Ureter (tissue), 1 donor: ENCODE measurements at places on chromosomes 7 and 10. TPM values are rescaled to one million over a fixed set of nuclear protein-coding genes. Genes with fewer than 3 reads are reported as not detected.

GRCh38 chr7:51304729-51305128, 11.9 kb downstream of the COBL start:
- DNase-seq: no peak

DNA sequence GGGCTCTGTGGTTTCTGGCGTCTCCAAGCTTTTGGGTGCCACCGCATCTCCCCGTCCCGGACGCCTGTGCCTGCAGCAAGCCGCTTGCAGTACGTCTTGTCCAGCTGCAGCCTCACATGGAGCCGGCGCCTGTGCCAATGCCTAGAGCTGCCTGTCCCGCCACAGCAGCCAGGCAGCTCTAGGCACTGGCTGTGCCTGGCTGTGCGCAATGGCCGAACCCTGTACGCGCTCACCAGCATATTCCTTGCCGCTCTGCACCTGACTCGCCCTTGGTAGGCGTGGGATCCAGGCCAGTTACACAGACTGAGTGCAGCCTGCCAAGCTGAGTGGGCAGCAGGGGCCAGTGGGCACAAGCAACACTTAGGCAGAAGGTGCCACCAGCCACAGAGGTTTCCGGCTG, 381.2 kb upstream of the SORCS1 start:
- no peak for DNase-seq

Gene SYT15
- 10.4 TPM for total RNA-seq

- no peak for DNase-seq
Measured at GRCh38 chr10:78321500-78321899, 287.8 kb downstream of the RPS24 start.

GRCh38 chr10:82464966-82465365, 590.0 kb downstream of the NRG3 start:
- DNase-seq: no peak

DNA sequence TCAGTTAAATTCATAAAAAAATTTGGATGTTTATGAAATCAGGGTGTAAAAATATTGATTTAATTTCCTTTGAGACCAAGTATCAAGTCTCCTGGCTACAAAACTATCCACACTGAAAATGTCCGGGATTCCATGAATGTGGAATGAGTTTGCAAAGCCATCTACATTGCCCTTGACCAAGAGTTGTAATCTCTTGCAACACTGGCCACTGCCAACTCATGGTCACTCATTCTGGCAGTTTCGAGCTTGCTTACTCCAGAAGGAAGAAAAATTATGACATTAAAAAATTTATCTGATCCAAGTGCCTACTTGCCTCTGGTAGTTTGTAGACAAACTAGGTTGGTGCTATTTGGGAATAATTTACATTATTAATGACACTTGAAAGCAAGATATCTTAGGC, 84.2 kb downstream of the NPY start:
- DNase-seq: no peak

- DNase-seq: no peak
Measured at GRCh38 chr10:11712744-11713143, 29.4 kb upstream of the ECHDC3 start.

Gene IDI2
- total RNA-seq: not detected

DNA sequence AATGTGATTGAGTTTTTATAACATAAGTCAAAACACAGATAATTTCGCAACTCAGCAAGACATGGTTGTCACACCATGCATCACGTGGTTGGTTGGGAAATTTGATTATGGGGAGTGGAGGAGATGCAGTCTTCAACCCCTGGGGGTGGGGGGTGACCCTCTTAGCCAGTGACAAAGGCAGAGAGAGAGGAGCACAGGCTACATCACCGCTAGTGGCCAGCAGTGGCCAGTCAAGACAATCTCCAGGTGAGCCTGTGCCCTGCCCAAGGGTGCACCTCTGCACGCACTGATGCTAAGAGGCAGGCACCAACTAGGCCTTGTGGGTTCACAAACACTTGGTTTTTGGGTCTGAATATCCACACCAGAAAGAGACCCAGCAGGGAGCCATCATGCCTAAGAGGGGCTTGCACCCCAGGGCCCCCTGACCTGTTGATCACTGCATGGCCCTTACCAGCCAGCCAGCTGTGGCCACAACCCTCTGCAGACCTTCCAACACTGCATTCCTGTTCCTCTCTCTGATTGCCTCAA, 244.4 kb downstream of the FANK1 start:
- no peak for DNase-seq

DNA sequence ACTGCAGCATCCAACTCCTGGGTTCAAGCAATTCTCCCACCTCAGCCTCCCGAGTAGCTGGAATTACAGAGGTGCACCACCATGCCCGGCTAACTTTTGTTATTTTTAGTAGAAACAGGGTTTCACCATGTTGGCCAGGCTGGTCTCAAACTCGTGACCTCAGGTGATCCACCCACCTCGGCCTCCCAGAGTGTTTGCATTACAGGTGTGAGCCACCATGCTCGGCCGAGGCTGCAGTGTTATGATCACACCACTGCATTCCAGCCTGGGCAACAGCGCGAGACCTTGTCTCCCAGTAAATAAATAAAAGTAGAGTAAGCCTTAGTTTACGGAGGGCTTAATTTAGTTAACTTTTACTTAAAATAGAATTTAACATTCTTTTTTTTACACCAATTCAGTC, 23.7 kb upstream of the IGF2BP3 start:
- no peak for DNase-seq

- no peak for DNase-seq
Measured at GRCh38 chr7:46009211-46009610, 88.1 kb upstream of the IGFBP3 start.

- no peak for DNase-seq
Measured at GRCh38 chr10:55329796-55330195, 528.8 kb upstream of the PCDH15 start.

DNA sequence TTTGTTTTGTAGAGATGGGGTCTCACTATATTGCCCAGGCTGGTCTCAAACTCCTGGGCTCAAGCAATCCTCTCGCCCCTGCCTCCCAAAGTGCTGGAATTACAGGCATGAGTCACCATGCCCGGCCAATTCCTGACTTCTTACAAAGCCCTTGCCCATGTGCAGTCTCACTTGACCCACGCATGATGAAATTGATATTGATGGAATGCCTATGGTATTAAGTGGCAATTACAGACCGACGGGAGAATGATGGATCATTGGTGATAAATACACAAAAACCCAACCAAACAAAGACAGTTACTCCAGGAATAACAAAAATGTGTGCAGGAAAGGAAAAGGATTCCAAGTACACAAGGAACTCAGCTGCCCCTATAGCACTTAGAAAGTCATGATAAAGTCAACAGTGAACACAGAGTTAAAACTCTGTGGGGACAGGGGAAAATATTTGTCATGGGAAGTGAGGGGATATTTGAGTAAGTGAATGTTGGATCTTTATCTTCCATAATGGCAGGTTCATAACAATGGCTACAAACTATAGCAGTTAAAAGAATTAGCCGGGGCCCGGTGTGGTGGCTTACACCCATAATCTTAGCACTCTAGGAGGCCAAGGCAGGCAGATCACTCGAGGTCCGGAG, 21.6 kb downstream of the HIP1 start:
- no peak for DNase-seq

- no peak for DNase-seq
Measured at GRCh38 chr7:71808115-71808514, 604.0 kb downstream of the CALN1 start.

Gene GNAT3
- not detected for total RNA-seq

DNA sequence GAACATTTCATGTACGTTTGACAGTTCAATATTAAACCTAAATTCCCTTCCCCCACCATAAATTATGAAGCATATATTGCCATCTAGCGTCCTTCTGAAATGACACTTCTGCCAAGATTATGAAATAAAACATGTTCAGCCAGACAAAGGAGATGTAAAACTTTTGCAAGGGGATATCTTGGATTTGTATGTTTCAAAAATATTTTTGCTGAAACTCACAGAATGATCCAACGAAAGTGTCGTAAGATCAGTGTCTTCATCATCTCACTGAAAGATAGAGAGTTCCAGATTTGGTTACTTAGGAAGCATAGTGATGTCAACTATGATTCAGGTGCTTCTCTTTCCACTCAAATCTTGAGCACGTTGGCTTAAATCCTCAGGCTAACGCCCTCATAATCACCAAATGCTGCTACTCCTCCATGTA, 904.3 kb downstream of the XPNPEP1 start:
- DNase-seq: no peak

Gene TMEM229A
- total RNA-seq: 0.42 TPM

DNA sequence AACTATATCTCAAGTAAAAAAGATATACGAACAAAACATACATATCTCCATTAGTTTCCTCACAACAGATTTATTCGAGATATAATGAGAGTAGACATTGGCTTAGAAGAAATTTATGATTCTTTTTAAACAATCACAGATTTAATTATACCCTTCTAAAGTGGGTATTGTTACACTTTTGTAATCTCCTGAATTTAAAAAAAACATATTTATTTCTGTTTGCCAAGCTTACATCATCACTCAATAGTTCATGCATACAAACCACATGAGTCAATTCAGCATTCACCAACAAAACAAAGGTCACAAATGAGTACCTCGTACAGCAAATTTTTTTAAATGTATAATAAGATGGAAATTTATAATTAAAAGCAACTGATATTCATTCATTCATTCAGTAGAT, 17.6 kb downstream of the LRRN3 start:
- no peak for DNase-seq

- no peak for DNase-seq
Measured at GRCh38 chr7:115559877-115560276, 470.7 kb downstream of the TFEC start.

GRCh38 chr7:106180721-106181120, 68.6 kb upstream of the SYPL1 start:
- no peak for DNase-seq

DNA sequence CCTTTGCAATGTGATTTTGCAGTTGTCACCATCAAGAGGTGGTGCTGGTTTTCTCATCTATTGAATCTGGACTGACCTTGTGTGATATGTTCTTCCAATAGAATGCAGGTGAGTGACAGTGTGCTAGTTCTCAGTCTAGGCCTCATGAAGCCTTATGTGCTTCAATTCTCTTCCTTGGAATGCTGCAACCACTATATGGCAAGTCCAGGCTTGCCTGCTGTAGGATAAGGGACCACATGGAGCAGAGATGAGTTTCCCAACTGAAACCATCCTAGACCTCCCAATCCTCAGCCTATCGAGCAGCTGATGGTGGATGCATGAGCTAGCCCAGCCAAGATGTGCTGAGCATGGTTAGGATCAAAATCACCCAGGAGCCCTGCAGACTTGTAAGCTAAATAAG, 32.6 kb upstream of the ARHGAP21 start:
- no peak for DNase-seq

DNA sequence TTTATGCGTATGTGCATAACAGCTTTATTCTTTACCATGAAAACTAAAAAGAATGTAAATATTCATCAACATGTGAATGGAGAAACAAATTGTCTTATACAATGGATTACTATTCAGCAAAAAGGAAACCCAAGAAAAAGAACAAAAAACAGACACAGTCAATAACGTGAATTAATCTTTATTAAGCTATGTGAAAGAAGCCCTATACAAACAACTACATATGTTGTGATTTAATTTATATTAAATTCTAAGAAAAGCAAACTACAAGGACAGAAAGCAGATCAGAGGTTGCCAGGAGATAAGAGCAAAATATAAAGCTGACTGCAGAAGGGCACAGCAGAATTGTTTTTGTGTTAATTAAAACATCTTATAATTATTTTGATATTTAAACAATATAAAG, 756.4 kb upstream of the MBL2 start:
- no peak for DNase-seq

- no peak for DNase-seq
Measured at GRCh38 chr10:96984541-96985131, 152.5 kb downstream of the LCOR start.

Gene PTF1A
- not detected for total RNA-seq

DNA sequence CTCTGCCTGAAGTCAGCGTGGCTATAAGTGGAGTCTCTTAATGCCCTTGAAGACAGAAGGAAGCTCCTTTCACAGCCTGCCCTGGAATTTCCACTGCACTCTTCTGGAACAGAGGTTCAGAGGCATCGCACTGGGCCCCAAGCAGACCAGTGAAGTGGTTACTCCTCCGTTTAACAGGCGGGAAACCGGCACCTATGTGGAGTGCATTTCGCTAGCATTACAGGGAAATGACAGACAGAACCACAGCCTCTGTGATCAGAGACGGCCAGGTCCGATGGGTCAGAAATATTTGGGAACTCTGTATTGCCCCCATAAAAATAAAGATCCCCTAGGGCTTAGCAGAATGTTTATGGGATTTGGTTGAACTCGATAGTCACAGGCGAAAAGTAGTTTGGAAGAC, 406.9 kb upstream of the PRKCQ start:
- DNase-seq: no peak

GRCh38 chr7:29177963-29178600, 16.5 kb upstream of the CHN2 start:
- DNase-seq: peak; percentile 69

GRCh38 chr10:5956146-5956936, 21.0 kb downstream of the IL15RA start:
- DNase-seq: no peak

Gene COBL
- 1.3 TPM for total RNA-seq

DNA sequence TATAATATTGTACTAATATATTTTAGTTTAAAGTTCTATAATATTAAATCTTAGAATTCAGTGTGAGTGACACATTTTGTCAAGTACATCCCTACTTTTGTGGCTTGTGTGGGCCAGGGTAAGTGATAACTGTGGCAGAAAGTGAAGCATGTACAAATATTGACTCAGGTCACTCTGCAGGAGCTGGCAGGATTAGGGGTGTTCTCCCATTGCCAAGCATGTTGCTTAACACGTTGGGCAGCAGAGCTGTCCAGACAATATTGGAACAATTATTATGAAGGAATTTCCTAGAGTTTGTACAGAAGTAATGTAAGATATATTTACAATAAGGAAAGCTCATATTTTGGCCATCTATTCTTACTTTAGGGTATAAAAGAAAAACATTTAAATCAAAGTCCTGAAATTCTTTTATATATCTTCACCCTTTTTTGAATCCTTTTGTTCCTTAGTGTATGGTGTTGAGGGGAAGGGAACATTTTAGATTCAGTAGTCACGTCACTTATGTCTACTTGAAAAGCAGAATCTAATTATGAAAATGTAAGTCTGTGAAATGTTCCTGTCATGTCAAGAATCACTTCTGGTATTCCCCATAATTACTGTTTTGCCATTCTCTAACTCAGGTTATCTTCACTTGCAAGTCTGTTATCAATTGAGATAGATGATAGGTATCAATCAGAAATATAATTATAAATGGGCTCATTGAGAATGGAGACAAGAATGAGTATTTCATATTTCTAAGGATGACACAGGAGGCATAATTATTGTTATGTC, 4.0 kb downstream of the HDAC9 start:
- DNase-seq: no peak

GRCh38 chr7:37481722-37482288, 33.1 kb upstream of the ELMO1 start:
- no peak for DNase-seq

GRCh38 chr10:78777867-78778266, 290.9 kb upstream of the ZMIZ1 start:
- DNase-seq: no peak

GRCh38 chr10:28113202-28113601, 114.3 kb upstream of the ODAD2 start:
- DNase-seq: no peak

- DNase-seq: no peak
Measured at GRCh38 chr7:155674556-155674955, 30.1 kb downstream of the RBM33 start.
